ENCODE measurements at places on chromosomes 16 and 17.

- H3K36me3 ChIP-seq = no peaks in the 10 kb centered on the region
- no peak for DNase-seq
- H3K4me1 ChIP-seq = no peaks in the 10 kb centered on the region
- H3K27ac ChIP-seq = no peak overlapping the region
Measured at GRCh38 chr16:65658349-65658748, 536.5 kb upstream of the CDH11 start.

- DNase-seq = peak; percentile 60
- peaks cover 64% of the 10 kb centered on the region for H3K36me3 ChIP-seq
- peak overlapping the region; percentile 18 for H3K27ac ChIP-seq
- peak overlapping the region; percentile 15 for H3K4me3 ChIP-seq
- no peaks in the 10 kb centered on the region for H3K27me3 ChIP-seq
Measured at GRCh38 chr17:75848523-75849278, 4.5 kb upstream of the UNC13D start.

GRCh38 chr17:4850246-4850645 lies 17.1 kb downstream of the MINK1 start:
- H3K36me3 ChIP-seq = peaks cover 17% of the 10 kb centered on the region
- no peaks in the 10 kb centered on the region for H3K27me3 ChIP-seq
- no peak overlapping the region for H3K27ac ChIP-seq
- H3K4me1 ChIP-seq = peaks cover 12% of the 10 kb centered on the region
- no peak overlapping the region for H3K4me3 ChIP-seq

- no peak for DNase-seq
- H3K27ac ChIP-seq = no peak overlapping the region
- H3K4me1 ChIP-seq = peaks cover 13% of the 10 kb centered on the region
- H3K4me3 ChIP-seq = peak overlapping the region; percentile 69
Measured at GRCh38 chr16:53510704-53511070, 7.7 kb upstream of the AKTIP start.

DNA sequence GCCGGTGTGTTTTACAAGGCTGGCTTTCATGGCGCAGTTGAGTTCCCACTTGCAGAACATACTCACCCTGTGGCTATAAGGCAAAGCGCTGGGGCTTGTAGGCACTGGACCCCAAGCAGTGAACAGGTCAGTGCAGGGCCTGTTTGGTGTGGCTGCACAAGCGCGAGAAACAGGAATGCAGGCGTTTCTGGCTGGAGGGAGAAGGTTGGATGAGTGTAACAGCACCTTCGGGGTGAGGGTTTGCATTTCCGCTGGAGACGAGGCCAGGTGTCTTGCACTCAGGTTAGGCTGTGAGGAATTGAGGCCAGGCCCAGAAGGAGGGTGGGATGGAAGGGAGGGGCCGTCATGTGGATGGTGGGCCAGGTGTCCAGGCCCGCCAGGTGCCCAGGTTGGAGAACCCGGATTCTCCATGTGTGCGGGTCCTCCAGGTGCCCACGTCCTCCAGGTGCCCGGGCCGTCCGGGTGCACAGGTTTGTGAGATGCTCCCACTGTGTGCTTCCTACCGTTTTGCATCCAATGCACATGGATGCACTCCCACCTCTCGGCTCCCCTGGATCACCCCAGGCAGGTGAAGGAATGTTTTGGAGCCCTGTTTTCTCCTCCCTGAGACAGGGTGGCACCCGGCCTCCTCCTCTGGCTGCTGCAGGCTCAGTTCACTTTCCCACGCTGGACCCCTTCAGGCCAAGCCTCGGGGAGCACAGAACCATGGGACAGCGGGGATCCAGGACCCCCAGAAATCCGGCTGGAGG lies 46.0 kb downstream of the SLC7A5 start:
- H3K4me3 ChIP-seq = no peak overlapping the region
- DNase-seq = no peak
- H3K27me3 ChIP-seq = peaks cover 1% of the 10 kb centered on the region
- H3K36me3 ChIP-seq = no peaks in the 10 kb centered on the region
- H3K4me1 ChIP-seq = peaks cover 5% of the 10 kb centered on the region
- H3K27ac ChIP-seq = no peak overlapping the region

DNA sequence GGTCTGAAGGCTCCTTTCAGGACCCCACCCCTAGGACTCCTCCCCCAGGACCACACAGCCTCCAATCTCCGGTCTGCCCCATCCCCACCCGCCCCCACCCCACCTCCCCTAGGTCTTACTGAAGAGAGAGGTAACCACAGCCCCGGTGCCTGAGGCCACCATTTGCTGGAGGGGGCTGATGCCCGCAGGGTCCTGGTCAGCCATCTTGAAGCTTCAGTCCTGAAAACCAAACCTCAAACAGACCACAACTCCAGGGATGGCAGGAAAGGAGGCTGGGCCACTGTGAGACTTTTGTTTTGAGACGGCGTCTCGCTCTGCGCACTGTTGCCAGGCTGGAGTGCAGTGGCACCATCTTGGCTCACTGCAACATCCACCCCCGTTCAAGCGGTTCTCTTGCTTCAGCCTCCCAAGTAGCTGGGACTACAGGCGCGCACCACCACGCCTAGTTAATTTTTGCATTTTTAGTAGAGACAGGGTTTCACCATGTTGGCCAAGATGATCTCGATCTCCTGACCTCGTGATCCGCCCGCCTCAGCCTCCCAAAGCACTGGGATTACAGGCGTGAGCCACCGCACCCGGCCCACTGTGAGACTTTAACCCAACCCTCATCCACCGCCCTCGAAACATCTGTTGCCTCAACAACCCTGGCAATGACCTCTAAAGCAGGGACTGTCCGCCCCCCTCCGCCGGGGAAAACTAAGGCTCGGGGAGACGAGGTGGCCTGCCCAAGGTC lies 1.1 kb downstream of the SLC25A39 start:
- peak overlapping the region; percentile 81 for H3K4me3 ChIP-seq
- no peaks in the 10 kb centered on the region for H3K27me3 ChIP-seq

DNA sequence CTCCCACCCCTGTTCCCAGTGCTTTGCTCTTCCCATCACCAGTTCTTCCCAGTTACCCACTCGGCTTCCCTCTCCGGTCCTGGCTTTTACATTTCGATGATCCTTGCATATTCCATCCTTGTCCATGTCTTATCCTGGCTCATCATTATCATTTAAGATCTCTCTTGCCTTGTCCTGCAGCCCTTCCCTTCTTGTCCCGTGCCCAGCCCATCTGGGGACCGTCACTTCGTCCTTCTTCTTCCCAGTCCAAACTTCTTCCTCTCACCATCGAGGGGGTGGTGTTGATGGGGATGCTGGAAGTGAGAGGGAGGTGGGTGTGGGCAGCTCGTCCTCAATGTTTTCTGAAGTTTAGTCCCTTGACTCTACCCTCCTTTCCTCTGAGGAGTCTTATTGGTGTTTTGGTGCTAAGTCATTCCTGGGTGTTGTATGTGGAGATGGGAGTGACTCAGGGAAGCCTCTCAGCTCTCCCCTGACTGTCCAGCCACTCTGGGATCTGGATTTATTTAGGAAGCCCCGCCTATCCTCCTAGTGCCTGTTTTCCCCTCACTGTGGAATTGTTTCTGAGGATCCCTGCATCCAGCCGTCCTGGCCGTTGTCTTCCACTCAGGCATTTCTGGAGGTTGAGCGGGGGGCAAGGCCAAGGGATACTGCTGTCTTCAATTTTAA lies 975 bp downstream of the SNX29 start:
- no peaks in the 10 kb centered on the region for H3K27me3 ChIP-seq
- H3K4me3 ChIP-seq = peak overlapping the region; percentile 96
- H3K4me1 ChIP-seq = peaks cover 65% of the 10 kb centered on the region
- peaks cover 27% of the 10 kb centered on the region for H3K36me3 ChIP-seq
- DNase-seq = no peak

- H3K27me3 ChIP-seq = no peaks in the 10 kb centered on the region
- DNase-seq = no peak
- H3K27ac ChIP-seq = no peak overlapping the region
- H3K4me1 ChIP-seq = peaks cover 8% of the 10 kb centered on the region
- H3K4me3 ChIP-seq = no peak overlapping the region
Measured at GRCh38 chr17:17935321-17936271, 36.6 kb downstream of the TOM1L2 start.

- H3K27ac ChIP-seq = no peak overlapping the region
- no peaks in the 10 kb centered on the region for H3K27me3 ChIP-seq
- peaks cover 66% of the 10 kb centered on the region for H3K36me3 ChIP-seq
- peak; percentile 75 for DNase-seq
- no peaks in the 10 kb centered on the region for H3K4me1 ChIP-seq
Measured at GRCh38 chr16:67883872-67884261, 818 bp upstream of the NRN1L start.

- H3K4me3 ChIP-seq = no peak overlapping the region
- no peak for DNase-seq
- H3K36me3 ChIP-seq = peaks cover 42% of the 10 kb centered on the region
- H3K27ac ChIP-seq = peak overlapping the region; percentile 61
- peaks cover 86% of the 10 kb centered on the region for H3K4me1 ChIP-seq
Measured at GRCh38 chr17:40347319-40348135, 17.0 kb downstream of the GJD3 start.

GRCh38 chr17:16676676-16677268 lies 13.3 kb upstream of the CCDC144A start:
- no peak overlapping the region for H3K27ac ChIP-seq
- H3K27me3 ChIP-seq = peaks cover 13% of the 10 kb centered on the region
- DNase-seq = no peak
- no peaks in the 10 kb centered on the region for H3K36me3 ChIP-seq
- H3K4me3 ChIP-seq = no peak overlapping the region
- H3K4me1 ChIP-seq = no peaks in the 10 kb centered on the region

DNA sequence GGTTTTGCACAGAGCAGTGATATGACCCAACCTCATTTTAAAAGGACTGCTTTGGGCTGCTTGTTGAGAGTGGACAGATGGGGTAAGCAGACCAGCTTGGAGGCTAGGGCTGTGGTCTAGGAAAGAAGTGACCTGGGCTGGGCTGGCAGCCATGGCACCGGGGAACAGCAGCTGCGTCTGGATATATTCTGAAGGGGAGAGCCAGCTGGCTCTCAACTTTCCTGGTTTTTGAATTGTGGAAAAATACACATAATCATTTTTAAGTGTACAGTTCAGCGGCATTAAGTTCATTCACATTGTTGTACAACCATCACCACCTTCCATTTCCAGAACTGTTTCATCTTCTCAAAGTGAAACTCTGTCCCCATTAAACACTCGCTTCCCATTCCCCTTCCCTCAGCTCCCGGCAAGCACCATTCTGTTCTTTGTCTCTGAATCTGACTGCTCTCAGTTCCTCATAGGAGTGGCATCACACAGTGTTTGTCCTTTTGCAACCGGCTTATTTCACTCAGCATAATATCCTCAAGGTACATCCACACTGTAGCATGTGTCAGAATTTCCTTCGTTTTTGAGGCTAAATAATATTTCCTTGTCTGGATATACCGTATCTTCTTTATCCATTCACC lies 113.2 kb downstream of the SPECC1 start:
- H3K27ac ChIP-seq = no peak overlapping the region
- DNase-seq = no peak
- H3K27me3 ChIP-seq = peaks cover 1% of the 10 kb centered on the region
- no peaks in the 10 kb centered on the region for H3K36me3 ChIP-seq
- no peaks in the 10 kb centered on the region for H3K4me1 ChIP-seq

- DNase-seq = no peak
- H3K36me3 ChIP-seq = peaks cover 2% of the 10 kb centered on the region
- no peak overlapping the region for H3K4me3 ChIP-seq
- H3K4me1 ChIP-seq = peaks cover 2% of the 10 kb centered on the region
- H3K27ac ChIP-seq = no peak overlapping the region
Measured at GRCh38 chr17:30405161-30405560, 26.4 kb downstream of the CPD start.

- no peak for DNase-seq
- no peak overlapping the region for H3K27ac ChIP-seq
- no peaks in the 10 kb centered on the region for H3K36me3 ChIP-seq
Measured at GRCh38 chr17:66767154-66767933, 67.6 kb upstream of the CACNG5 start.

- no peak for DNase-seq
- no peak overlapping the region for H3K4me3 ChIP-seq
- no peak overlapping the region for H3K27ac ChIP-seq
Measured at GRCh38 chr17:50837286-50837979, 2.0 kb downstream of the WFIKKN2 start.

DNA sequence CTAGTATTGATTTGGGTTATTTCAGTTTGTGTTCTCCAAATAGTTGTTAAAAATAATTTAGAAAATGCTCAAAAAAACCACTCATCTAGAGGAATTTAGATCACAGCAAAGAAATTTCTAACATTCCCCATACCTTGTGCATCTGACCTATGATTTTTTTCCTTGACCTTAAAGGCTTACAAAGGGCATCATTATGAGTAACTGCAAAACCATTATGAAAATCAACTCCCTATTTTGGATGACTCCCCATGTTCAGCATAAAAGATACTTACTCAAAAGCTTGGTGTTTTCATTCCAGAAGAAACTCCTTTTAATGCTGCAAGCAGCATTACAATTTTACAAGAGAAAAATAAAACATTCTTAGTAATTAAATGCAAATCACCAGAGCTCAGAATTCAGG lies 83.2 kb downstream of the GRIN2A start:
- peaks cover 14% of the 10 kb centered on the region for H3K27me3 ChIP-seq
- H3K27ac ChIP-seq = no peak overlapping the region
- no peak for DNase-seq
- H3K4me1 ChIP-seq = no peaks in the 10 kb centered on the region

GRCh38 chr16:67329901-67330300 lies 3.3 kb downstream of the LRRC36 start:
- peaks cover 23% of the 10 kb centered on the region for H3K4me1 ChIP-seq
- H3K27ac ChIP-seq = no peak overlapping the region
- peaks cover 4% of the 10 kb centered on the region for H3K27me3 ChIP-seq
- DNase-seq = no peak

DNA sequence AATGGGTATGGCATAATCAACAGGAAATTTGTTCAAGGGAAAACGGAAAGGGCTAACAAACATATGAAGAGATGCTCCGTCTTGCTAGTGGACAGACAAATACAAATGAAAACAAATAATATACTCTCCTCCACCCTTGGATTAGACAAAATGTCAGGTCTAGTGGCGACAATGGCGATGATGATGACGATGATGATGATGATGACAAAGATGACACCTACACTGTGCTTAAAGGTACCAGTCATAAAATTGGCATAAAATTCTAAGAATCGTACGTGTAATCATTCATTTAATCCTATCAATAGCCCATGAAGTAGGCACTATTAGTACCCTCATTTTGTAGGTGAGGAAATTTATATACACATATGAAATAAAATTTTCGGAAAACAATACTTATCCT lies 174.6 kb downstream of the PMP22 start:
- no peaks in the 10 kb centered on the region for H3K36me3 ChIP-seq
- H3K4me1 ChIP-seq = no peaks in the 10 kb centered on the region
- no peak overlapping the region for H3K27ac ChIP-seq

- H3K4me1 ChIP-seq = no peaks in the 10 kb centered on the region
- no peak overlapping the region for H3K27ac ChIP-seq
- H3K27me3 ChIP-seq = no peaks in the 10 kb centered on the region
Measured at GRCh38 chr17:16121915-16122314, 93.4 kb downstream of the NCOR1 start.

GRCh38 chr17:4950746-4951204 lies at the start of gene ENO3:
Gene ENO3, plus strand, starts transcription at chr17:4951119. Its CDS starts 711 bp downstream, at chr17:4951830.
- DNase-seq = no peak
- H3K36me3 ChIP-seq = peaks cover 20% of the 10 kb centered on the region
- H3K27ac ChIP-seq = peak within 1 kb of the TSS; percentile 86
- peaks cover 26% of the 10 kb centered on the region for H3K4me1 ChIP-seq
- peak within 1 kb of the TSS; percentile 81 for H3K4me3 ChIP-seq
- peaks cover 2% of the 10 kb centered on the region for H3K27me3 ChIP-seq

GRCh38 chr16:50093607-50094539 lies 28.1 kb downstream of the HEATR3 start:
- H3K27me3 ChIP-seq = no peaks in the 10 kb centered on the region
- H3K4me3 ChIP-seq = no peak overlapping the region
- peaks cover 36% of the 10 kb centered on the region for H3K36me3 ChIP-seq
- no peaks in the 10 kb centered on the region for H3K4me1 ChIP-seq

Data from activated B cell treated with CpG ODN at 0.5 μM for 24 hours (primary cell).